ENCODE measurements at places on chromosomes 4 and X.

GRCh38 chrX:35382966-35383365, 415.2 kb upstream of the MAGEB16 start:
- no peak for DNase-seq

DNA sequence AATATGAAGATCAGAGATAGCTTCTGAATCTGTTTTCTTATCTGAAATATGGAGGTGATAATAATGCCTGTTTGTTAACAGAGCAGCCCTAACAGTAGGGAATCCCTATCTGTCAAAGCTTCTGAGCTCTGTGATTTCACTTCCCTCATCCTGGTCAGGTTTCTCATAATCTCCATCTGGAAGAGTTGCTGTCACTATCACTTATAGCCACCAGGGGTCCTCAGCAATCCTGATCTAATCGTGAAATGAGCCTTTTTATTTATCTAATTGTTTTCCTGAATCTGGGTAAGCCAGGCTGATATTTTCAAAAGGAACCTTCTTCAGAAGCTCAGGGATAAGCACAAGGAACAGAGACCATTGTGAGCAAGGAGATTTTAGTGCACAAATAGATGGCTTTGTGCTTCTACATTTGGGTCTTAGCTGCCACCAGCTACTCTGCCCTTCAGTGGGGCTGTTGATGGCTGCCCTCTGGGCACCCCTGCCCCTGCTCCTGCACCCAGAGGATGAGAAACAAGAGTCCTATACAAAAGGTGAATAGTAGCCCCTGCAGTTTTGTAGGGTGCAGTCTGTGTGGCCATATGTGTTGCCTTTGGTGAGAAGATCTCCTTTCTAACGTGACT, 196.4 kb upstream of the RADX start:
- no peak for DNase-seq

GRCh38 chr4:82268050-82268825, 105.6 kb downstream of the HNRNPD start:
- DNase-seq = peak; percentile 38

DNA sequence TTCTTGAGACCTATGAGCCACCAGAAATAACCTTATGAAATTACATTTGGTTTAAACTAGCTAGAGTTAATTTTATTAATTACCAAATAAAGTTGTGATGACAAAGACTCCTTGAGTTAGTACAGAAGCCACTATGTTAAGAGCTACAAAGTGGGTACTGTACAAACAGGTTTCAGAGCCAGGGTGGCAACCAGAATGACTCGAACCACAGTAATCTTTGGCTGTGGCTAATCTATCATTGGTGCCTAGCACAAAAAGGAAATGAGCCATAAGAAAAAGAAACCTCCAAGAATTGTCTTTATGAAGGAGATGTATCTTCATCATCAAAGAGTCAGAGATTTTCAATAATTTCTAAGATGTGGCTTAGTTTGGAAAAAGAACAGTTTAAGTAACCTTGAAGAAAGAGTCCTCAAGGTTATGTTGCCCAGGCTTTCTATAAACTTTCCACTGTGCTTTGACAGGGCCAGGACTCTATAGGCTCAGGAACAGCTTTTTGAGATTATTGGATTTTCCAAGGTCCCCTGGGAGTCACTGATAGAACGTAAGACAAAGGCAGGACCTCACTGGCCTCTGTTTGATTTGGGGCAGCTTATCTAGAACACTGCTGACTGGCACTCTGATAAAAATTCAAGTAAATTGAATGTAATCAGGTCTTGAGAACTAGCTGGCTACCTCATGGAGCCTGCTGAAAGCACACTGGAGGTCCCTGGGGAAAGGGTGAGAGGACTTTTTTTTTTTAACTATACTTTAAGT, 777.7 kb downstream of the STIM2 start:
- DNase-seq = no peak

- no peak for DNase-seq
Measured at GRCh38 chr4:100422894-100423293, 94.9 kb downstream of the EMCN start.

GRCh38 chrX:119503484-119503861, 35.2 kb downstream of the SLC25A5 start:
- no peak for DNase-seq

- DNase-seq = no peak
Measured at GRCh38 chr4:98786866-98787265, 128.5 kb upstream of the TSPAN5 start.

DNA sequence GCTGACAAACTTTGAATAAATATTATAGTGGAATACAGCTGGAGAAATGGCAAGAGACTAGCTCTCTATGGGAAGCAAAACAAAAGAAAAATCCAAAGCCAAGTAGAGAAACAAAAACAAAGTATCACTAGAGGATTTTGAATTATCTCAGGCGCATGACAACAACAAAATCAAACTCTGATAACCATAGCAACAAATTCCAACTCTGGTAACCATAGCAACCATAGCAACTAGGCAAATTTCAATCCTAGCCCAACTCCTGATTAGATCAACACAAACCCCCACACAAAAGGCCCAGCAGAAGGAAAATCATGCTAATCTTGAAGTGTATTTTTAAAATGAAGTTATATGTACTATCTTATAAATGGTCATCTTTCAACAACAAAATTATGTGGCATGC, 98.4 kb upstream of the MAGEE2 start:
- no peak for DNase-seq

- DNase-seq = no peak
Measured at GRCh38 chr4:93829820-93830687, 1.5 kb downstream of the ATOH1 start.

DNA sequence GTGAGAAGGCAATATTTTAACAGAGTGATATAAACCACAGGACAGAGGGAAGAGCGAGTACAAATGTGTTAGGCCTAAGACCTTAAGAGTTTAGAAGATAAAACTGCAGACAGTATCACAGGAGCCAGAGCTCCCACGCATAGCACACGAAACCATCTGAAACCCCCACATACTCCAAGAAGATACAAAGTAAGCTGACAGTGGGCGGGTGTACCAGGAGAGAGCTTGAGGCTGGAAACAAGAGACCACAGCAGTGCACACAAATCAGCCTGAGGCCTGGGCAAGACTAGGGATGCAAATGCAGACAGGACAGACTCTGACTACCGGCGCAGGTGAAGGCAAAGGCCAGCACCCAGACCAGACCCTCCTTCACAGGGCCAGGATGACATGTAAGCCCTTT, 54.1 kb upstream of the ARHGAP24 start:
- DNase-seq = no peak

GRCh38 chrX:106726485-106727437, at the start of gene RNF128:
TSS of gene RNF128 (plus strand) at chrX:106726701. CDS start at chrX:106726914, 213 bp downstream.
- no peak for DNase-seq

DNA sequence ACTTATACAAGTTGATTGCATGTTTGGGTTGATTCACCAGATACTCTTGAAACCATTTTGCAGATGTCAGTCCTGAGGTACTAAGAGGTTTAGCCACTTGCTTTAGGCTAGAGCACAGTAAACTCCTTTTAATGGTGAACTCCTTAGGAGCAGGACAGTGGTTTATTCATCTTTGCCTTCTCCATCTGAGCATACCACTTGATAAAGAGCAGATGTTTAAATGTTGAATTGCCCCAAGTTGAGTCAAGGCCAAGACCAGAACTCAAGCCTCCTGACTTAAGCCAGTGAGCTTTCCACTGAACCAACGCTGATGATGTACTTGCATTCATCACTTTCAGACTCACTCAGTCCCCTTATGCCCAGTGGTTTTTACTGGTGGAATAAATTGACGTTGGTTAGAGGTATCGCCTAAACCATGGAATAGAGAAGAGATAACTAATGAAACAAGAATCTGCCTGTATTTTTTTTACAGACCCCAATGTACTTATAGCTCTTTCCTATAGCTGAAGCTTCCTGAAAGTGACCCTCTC, 7.5 kb downstream of the DAPP1 start:
- DNase-seq = no peak

DNA sequence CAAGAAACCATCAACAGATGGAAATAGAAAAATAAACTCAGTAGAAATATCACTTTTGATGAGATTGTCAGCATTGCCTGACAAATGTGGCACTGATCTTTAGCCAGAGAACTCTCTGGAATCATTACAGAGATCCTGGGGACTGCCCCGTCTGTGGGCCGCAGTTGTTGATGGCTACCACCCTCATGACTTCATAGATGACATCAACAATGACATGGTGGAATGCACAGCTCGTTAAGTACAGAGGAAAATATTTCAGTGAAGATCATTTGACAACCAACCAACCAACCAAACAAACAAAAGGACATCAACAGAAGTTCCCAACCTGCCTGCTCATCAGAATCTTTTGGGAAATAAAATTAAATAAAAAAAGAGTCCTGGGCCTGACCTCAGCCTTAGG, 132.6 kb downstream of the UCHL1 start:
- no peak for DNase-seq

DNA sequence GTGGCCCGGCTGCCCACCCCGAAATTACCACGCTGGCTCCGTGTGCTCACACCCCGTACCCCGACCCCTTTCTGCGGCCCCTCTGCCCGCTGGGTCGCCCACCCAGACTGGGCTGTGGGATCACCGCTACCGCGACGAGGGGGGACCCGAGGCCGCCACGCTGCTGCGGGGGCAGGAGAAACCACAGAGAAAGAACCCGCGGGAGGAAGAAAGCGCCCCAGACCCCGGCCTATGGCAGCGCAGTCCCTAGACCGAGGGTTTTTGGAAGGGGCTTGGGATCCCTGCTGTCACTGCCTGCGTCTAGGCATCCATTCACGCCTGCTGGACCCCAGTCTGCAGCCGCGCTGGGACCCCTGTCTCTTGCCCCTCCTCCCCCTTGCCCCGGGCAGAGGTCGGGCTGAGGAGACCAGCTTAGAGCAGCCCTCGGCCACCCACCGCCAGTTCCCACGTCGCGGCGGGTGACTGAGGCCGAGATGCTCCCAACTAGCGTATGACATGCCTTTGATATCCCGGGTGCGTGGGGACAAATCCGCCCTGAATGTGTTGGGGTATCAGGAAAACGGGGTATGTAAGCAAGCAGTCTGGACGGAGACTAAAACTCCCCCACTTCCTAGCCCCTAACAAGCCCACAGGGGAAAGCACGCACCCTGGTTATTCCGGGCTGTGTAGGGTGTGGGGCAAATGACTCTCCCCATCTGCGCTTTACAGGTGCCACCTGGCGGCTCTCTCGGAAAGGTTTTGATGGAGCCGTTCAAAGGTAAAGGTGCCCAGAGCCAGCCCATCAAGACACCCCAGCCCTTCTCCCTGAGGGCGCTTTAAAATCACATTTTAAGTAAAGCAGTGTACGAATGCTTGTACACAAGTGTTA, 862 bp upstream of the INPP4B start:
- peak; percentile 64 for DNase-seq

GRCh38 chr4:113292371-113293042, 243.1 kb downstream of the ANK2 start:
- DNase-seq = no peak

DNA sequence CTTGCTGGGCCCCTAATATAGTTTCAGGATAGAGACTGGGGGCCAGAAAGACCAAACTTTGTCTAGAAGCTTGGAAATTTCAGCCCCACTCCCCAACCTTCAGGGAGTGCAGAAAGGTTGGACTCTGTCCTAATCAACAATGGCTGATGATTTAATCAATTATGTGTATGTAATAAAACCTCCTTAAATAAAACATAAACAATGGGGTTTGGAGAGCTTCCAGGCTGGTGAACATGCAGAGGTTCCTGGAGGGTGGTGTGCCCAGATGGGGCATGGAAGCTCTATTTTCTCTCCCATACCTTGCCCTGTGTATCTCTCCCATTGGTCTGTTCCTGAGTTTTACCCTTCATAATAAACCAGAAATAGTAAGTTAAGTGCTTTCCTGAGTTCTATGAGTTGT, 174.2 kb downstream of the GC start:
- DNase-seq = no peak

DNA sequence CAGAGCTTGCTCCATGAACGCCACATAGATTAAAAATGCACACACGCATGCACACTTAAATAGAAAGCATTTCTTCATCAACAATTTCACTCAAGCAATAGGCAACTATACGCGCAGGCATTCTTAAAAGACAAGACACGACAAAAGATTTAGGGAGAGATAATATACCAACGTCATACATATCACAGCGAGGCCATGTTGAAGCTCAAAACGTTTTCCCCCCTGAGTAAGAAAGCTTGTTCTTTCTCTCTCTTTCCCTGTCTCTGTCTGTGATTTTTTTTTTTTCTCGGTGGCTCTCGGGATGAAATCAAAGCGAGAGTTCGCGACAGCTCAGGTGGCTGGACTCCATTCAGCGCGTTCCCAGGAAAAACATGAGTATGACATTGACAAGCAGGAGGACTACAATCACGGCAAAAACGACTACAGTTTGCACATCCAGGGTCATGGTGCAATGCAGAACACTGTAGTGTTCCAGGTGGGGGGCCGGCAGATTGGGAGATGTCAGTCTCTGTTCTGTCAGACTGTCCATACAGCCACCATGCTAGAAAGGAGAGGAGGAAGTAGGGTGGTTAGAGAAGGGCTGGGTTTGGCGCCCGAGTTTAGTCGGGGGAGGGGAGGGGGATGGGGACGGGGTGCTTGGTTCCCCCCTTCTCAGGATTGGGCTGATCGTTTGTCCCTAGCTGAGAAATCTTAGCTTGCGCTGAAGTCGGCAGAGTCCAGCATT, 30.7 kb downstream of the ARHGEF9 start:
- DNase-seq = peak; percentile 25

DNA sequence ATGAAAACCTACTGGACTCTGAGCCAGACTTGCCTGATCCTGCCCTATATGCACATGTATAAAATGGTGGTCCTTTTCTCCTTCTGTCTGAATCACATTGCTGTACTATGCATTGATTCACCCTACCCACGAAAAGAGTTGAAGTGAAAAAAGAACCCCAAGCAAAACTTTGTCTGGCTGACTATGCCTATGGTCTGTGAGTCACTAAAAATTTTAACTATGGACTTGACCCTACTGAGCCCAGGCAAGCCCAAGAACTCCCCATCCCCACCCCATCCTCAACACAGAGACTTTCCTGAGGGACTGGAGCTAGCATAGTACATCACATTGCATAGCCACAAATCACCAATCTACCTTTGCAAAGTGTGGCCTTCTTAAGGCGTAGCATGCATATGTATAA, 116.6 kb upstream of the TENM3 start:
- DNase-seq = no peak

DNA sequence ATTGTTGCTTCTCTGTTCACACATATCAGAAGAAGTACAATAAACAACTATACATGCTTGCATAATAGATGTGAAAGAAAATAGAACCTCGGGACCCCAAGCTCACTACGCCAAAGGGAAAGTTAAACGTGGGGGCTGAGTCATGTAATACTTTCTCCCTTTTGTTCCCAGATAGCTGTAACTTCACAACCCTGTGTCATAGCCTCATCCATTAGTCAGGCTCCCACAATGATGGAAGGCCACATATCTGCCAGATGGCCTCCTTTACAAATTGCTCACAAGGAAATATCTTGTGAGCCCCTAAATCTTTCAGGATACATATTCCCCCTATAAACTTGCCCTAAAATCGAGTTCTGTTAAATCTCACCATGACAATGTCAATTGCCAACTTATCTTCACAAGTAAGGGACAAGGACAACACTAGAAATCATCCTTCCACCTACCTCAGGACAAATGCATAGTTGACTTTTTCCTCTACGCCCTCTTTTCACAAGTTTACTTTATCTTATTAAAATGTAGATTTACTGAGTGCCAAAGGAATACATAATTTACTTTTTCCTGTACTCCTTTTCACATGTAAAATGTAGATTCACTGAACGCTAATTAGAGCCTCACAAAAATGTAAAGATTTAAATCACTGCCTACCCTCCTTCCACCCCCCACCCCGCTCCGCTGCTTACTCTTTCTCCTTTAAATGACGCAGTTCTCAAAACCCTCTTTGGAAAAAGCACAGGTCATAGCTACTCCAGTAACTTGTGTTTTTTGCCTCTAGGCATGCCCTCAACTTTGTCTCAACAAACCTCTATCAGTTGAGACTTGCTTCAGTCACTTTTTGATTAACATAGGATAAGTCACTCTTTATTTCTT, 477.1 kb downstream of the DTHD1 start:
- no peak for DNase-seq

GRCh38 chr4:111869339-111869738, 275.9 kb upstream of the FAM241A start:
- DNase-seq = no peak

Data from activated CD8-positive, alpha-beta memory T cell treated with anti-CD3 and anti-CD28 coated beads, Interleukin-2, amount 50 U/mL, for 4 hours (primary cell).